ENCODE measurements at places on chromosomes 12 and 14.

- DNase-seq, result no peak
These were observed 55.8 kb downstream of the DAD1 start for GRCh38 chr14:22533057-22533704.

- no peak for DNase-seq
These were observed 49.4 kb downstream of the GPATCH2L start for GRCh38 chr14:76201162-76201561.

- peak; percentile 5 for DNase-seq
These were observed 244.8 kb downstream of the IPO8 start for GRCh38 chr12:30450872-30451271.

DNA sequence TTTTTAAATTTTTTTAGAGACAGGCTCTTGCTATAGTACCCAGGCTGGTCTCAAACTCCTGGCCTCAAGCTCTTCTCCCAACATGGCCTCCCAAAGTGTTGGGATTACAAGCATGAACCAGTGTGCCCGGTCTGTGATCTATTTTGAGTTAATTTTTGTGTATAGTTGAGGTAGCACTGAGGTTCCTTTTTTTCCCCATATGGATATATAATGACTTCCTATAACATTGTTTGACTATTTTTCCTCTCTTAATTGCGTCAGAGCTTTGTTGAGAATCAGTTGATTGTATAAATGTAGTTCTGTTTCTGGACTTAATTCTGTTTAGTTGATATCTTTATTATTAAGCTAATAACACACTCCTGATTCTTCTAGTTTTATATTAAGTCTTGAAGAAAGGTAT, 8.6 kb upstream of the M6PR start:
- DNase-seq, result peak; percentile 9

GRCh38 chr12:54173066-54173726, 15.6 kb downstream of the SMUG1 start:
- DNase-seq, result no peak
